ENCODE measurements at places on chromosomes 5 and 9. TPM values are rescaled to one million over a fixed set of nuclear protein-coding genes. Genes with fewer than 3 reads are reported as not detected.

DNA sequence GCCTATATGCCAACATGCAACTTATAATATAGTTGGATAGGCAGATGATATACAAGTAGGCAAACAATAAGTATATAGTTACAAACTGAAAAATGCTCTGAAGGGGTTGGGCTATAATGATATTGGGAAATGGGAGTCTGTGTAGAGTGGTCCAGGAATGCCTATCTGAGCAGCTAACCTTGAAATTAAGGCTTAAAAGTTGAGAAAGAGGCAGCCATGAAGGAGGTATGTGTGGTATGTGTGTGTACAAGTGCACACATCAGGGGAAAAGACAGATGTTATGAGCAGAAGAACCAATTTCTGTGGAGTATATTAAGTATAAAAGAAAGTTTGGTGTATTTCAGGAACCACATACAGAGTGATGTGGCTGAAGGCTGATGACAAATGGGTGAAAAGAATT lies 154.9 kb upstream of the PAPPA start:
- no peak overlapping the region for H3K4me3 ChIP-seq
- H3K36me3 ChIP-seq, result no peaks in the 10 kb centered on the region
- peaks cover 2% of the 10 kb centered on the region for H3K27me3 ChIP-seq
- no peak for DNase-seq

LHX3 gene
- not detected for polyA plus RNA-seq

DNA sequence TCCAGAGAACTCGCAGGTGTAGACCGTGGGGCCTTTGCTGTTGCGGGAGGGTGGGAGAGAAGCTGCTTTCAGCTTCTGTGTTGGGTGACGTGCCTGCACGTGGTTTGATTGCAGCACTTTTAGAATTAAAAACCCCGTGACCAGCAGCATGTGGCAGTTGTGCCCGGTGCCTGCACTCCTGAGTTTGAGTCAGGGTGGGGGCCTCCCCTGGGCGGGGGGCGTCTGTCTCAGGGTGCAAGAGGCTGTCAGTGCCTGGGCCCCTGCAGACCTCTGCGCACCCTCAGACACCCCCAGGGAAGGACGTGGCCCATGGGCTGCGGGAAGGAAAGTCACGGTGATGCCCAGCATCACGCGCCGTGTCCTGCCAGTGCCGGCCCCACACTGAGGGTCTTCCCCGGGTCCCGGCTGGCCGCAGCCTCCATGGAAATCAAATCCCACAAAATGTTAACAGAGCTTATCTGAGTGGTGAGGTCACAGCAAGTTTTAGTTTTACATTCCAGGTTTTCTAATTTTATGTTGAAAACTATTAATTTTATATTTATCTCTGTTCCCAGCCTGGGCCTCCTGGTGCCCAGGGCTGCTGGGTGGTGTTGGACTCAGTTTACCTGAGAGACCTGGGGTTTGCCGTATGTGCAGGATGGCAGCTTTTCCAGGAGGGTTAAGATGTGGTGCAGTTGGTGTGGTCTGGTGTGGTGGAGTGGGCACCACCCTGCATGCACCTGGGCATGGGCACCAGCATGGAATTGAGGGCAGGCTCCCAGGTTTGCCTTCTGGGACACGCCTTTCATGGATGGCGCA lies 33.3 kb downstream of the AHRR start:
- no peak overlapping the region for H3K4me3 ChIP-seq
- H3K27ac ChIP-seq, result no peak overlapping the region
- no peaks in the 10 kb centered on the region for H3K4me1 ChIP-seq
- no peaks in the 10 kb centered on the region for H3K27me3 ChIP-seq
- H3K36me3 ChIP-seq, result no peaks in the 10 kb centered on the region
- DNase-seq, result no peak

DNA sequence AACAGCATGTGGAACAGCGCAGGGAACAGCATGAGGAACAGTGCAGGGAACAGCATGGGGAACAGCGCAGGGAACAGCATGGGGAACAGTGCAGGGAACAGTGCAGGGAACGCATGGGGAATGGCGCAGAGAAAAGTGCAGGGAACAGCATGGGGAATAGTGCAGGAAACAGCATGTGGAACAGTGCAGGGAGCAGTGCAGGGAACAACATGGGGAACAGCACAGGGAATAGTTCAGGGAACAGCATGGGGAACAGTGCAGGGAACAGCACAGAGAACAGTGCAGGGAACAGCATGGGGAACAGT lies 2.0 kb downstream of the LCN8 start:
- H3K36me3 ChIP-seq, result peaks cover 12% of the 10 kb centered on the region
- H3K27me3 ChIP-seq, result peaks cover 3% of the 10 kb centered on the region

GRCh38 chr9:85645909-85646627 lies 95.7 kb downstream of the AGTPBP1 start:
- peaks cover 9% of the 10 kb centered on the region for H3K4me1 ChIP-seq
- H3K4me3 ChIP-seq, result no peak overlapping the region
- H3K27me3 ChIP-seq, result no peaks in the 10 kb centered on the region
- H3K27ac ChIP-seq, result peak overlapping the region; percentile 82
- peak; percentile 20 for DNase-seq
- peaks cover 32% of the 10 kb centered on the region for H3K36me3 ChIP-seq

DNA sequence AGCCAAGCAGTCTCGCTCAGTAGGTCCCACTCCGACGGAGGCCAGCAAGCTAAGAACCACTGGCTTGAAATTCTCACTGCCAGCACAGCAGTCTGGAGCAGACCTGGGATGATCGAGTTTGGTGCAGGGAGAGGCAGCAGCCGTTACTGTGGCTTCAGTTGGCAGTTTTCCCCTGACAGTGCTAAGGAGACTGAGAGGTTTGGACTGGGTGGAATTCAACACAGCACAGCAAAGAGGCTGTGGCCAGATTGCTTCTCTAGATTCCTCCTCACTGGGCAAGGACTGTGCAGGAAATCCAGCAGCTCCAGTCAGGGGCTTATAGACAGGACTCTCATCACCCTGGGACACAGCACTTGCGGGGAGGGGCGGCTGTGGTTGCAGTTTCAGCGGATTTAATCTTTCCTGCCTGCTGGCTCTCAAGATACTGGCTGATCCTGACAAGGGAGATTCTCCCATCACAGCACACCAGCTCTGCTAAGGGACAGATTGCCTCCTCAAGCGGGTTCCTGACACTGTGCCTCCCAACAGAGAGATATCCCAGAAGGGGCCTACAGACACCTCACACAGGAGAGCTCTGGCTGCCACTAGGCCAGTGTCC lies 122.1 kb downstream of the YIPF5 start:
- peaks cover 6% of the 10 kb centered on the region for H3K27me3 ChIP-seq
- H3K36me3 ChIP-seq, result no peaks in the 10 kb centered on the region
- DNase-seq, result no peak

- H3K4me3 ChIP-seq, result no peak overlapping the region
- H3K27ac ChIP-seq, result peak overlapping the region; percentile 26
- no peak for DNase-seq
- H3K4me1 ChIP-seq, result peaks cover 38% of the 10 kb centered on the region
- H3K36me3 ChIP-seq, result peaks cover 10% of the 10 kb centered on the region
These were observed 41.9 kb downstream of the TNFAIP8 start for GRCh38 chr5:119397518-119398380.

- H3K27me3 ChIP-seq, result no peaks in the 10 kb centered on the region
- DNase-seq, result no peak
- no peak overlapping the region for H3K27ac ChIP-seq
- no peaks in the 10 kb centered on the region for H3K36me3 ChIP-seq
These were observed 122.1 kb upstream of the SMIM23 start for GRCh38 chr5:171663311-171664085.

DNA sequence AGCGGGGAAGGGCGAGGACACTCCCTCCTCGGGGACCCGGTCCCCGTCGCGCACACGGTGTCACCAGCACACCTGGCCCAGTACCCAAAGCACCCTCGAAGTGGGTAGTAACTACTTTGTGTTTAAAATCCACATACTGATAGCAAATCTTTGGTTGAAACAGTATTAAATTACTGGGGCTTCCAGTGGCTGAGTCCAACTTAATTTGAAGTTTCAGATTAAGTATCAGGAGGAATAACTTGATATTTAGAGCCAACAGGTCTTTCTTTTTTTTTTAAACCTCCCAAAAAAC lies 615 bp downstream of the ATG10 start:
- peaks cover 4% of the 10 kb centered on the region for H3K36me3 ChIP-seq
- peak overlapping the region; percentile 93 for H3K4me3 ChIP-seq
- H3K27me3 ChIP-seq, result peaks cover 5% of the 10 kb centered on the region
- no peak for DNase-seq
- peak overlapping the region; percentile 90 for H3K27ac ChIP-seq
- peaks cover 16% of the 10 kb centered on the region for H3K4me1 ChIP-seq

DNA sequence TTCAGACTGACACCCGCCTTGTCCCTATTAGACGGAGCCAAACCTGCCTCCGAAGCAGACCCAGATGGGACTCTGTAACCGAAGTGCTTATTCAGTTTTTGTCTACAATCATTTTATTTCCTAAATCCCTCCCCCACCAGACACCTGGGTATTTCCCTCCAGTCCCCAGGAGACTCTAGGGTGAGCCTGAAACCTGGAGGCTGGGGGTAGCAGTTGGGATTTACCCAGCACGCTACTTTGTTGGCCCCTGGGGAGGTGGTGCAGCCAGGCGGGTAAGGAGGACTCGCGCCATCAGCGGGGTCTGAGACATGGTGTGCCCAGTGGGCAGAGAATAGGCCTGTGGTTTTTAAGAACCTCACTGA lies 1.3 kb upstream of the LHX2 start:
- H3K4me1 ChIP-seq, result peaks cover 15% of the 10 kb centered on the region
- no peaks in the 10 kb centered on the region for H3K36me3 ChIP-seq
- no peak for DNase-seq
- no peak overlapping the region for H3K4me3 ChIP-seq

GPR151 gene
- polyA plus RNA-seq, result not detected

DNA sequence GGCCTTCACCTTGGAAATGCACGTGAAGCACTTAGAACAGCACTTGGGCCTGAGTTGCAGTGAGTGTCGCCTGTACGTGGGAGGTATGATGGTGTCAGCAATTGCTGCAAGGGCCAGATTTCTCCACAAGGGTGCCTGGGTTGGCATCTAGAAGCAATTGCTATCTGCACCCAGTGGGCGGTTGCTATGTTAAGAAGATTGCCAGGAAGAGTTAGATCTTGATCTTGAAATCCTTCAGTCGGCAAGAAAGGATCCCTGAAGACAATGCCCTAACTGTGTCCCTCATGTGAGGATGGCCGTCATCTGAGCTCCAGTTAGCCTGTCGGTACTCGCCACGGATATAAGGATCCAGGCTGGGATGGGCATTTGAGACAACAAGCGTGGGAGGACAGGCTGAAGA lies 62.9 kb downstream of the MAMDC2 start:
- H3K36me3 ChIP-seq, result no peaks in the 10 kb centered on the region
- no peak for DNase-seq
- no peak overlapping the region for H3K4me3 ChIP-seq
- peaks cover 4% of the 10 kb centered on the region for H3K27me3 ChIP-seq

PSMB7 gene
- polyA plus RNA-seq, result 167 TPM

NEURL1B gene
- not detected for polyA plus RNA-seq

IFNA21 gene
- not detected for polyA plus RNA-seq

TTC1 gene
- polyA plus RNA-seq, result 129 TPM

GRCh38 chr5:65835191-65835590 lies 91.2 kb upstream of the ERBIN start:
- no peaks in the 10 kb centered on the region for H3K36me3 ChIP-seq
- H3K4me1 ChIP-seq, result no peaks in the 10 kb centered on the region
- H3K27ac ChIP-seq, result no peak overlapping the region
- peaks cover 2% of the 10 kb centered on the region for H3K27me3 ChIP-seq

- H3K4me3 ChIP-seq, result no peak overlapping the region
- peaks cover under 1% of the 10 kb centered on the region for H3K36me3 ChIP-seq
- no peaks in the 10 kb centered on the region for H3K4me1 ChIP-seq
- DNase-seq, result no peak
These were observed 480.7 kb downstream of the DMAC1 start for GRCh38 chr9:7318920-7319319.

- peaks cover 19% of the 10 kb centered on the region for H3K4me1 ChIP-seq
- no peak overlapping the region for H3K27ac ChIP-seq
- no peak for DNase-seq
- no peak overlapping the region for H3K4me3 ChIP-seq
- H3K27me3 ChIP-seq, result no peaks in the 10 kb centered on the region
These were observed 16.3 kb upstream of the GPX8 start for GRCh38 chr5:55143624-55144023.

ST8SIA4 gene
- polyA plus RNA-seq, result 19.2 TPM

DNA sequence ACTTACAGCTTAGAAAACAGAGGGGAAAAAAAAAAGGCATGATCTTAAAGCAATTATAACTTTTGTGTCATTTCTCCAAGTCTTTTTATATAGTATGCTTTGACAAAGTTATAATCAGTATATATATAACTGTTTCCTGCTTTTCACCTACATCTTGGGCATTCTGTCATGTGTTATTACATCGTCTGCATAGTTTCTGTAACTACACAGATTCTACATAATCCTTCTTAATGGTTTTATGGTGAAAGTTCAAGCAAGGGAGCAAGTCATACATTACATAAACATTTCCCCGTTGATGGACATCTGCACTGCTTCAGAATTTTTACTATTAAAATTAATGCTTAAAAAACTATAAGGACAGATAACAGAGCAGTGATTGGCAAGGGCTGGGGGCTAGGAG lies 12.1 kb downstream of the FEM1C start:
- no peak for DNase-seq
- H3K4me1 ChIP-seq, result peaks cover 82% of the 10 kb centered on the region
- H3K4me3 ChIP-seq, result no peak overlapping the region
- no peak overlapping the region for H3K27ac ChIP-seq
- H3K36me3 ChIP-seq, result peaks cover 19% of the 10 kb centered on the region
- H3K27me3 ChIP-seq, result peaks cover 1% of the 10 kb centered on the region

- H3K4me3 ChIP-seq, result no peak overlapping the region
- H3K27me3 ChIP-seq, result peaks cover 6% of the 10 kb centered on the region
- no peak for DNase-seq
- no peaks in the 10 kb centered on the region for H3K36me3 ChIP-seq
These were observed 111.1 kb downstream of the WNK2 start for GRCh38 chr9:93295031-93295430.

- H3K4me3 ChIP-seq, result peak overlapping the region; percentile 22
- no peak for DNase-seq
- peaks cover 44% of the 10 kb centered on the region for H3K4me1 ChIP-seq
- H3K27ac ChIP-seq, result no peak overlapping the region
- no peaks in the 10 kb centered on the region for H3K27me3 ChIP-seq
These were observed 23.2 kb downstream of the DOCK8 start for GRCh38 chr9:237858-238345.

QRFP gene
- polyA plus RNA-seq, result not detected

- no peak overlapping the region for H3K27ac ChIP-seq
- DNase-seq, result no peak
- H3K4me1 ChIP-seq, result no peaks in the 10 kb centered on the region
- H3K36me3 ChIP-seq, result no peaks in the 10 kb centered on the region
These were observed 11.1 kb downstream of the GRIN1 start for GRCh38 chr9:137149942-137150616.

DNA sequence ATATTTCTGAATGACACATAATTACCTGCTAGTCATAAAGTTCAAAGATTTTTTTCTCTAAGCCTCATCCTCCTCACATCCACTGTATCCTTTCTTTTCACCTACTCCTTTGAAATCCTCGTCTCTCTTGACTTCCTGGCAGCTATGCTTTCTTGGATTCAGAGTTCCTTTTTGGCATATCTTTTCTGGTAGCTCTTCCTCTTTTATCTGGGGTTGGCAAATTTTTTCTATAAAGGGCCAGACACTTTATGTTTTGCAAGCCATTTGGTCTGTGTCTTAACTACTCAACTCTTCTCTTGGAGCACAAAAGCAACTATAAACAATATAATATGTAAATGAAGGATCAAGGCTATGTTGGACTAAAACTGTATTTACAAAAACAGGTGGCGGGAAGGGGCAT lies 197.5 kb downstream of the KIAA0825 start:
- peaks cover 2% of the 10 kb centered on the region for H3K4me1 ChIP-seq
- no peak overlapping the region for H3K27ac ChIP-seq
- H3K27me3 ChIP-seq, result peaks cover 3% of the 10 kb centered on the region
- H3K4me3 ChIP-seq, result no peak overlapping the region
- DNase-seq, result no peak
- no peaks in the 10 kb centered on the region for H3K36me3 ChIP-seq

- H3K4me1 ChIP-seq, result no peaks in the 10 kb centered on the region
- H3K27ac ChIP-seq, result no peak overlapping the region
These were observed 602.7 kb upstream of the ZNF608 start for GRCh38 chr5:125348936-125349831.
